ENCODE measurements at places on chromosomes 2 and 18. TPM values are rescaled to one million over a fixed set of nuclear protein-coding genes. Genes with fewer than 3 reads are reported as not detected.

ARPC2 gene
- total RNA-seq = 318 TPM

MREG gene
- 6.0 TPM for total RNA-seq

BMP10 gene
- total RNA-seq = not detected

FOXI3 gene
- total RNA-seq = not detected

GDF7 gene
- total RNA-seq = 0.91 TPM

SNORC gene
- total RNA-seq = 0.65 TPM

AAK1 gene
- 78.3 TPM for total RNA-seq

METTL4 gene
- total RNA-seq = 15.5 TPM

RTP5 gene
- total RNA-seq = not detected

ADD2 gene
- under 0.01 TPM for total RNA-seq

C2orf66 gene
- 0.13 TPM for total RNA-seq

GKN2 gene
- total RNA-seq = not detected

PKP4 gene
- 30.6 TPM for total RNA-seq

C1QL2 gene
- total RNA-seq = not detected

SAP130 gene
- 8.6 TPM for total RNA-seq

GMPPA gene
- 46.0 TPM for total RNA-seq

PKDCC gene
- 12.3 TPM for total RNA-seq

TM4SF20 gene
- total RNA-seq = not detected

SIX2 gene
- 41.8 TPM for total RNA-seq
